CD4-positive, alpha-beta T cell (primary cell): ENCODE measurements at places on chromosomes 7 and 10. TPM values are rescaled to one million over a fixed set of nuclear protein-coding genes. Genes with fewer than 3 reads are reported as not detected.

Gene SEC31B
- total RNA-seq, result 52.1 TPM

Gene NEURL1
- 0.85 TPM for total RNA-seq

Gene WIPF3
- not detected for total RNA-seq

Gene MEOX2
- total RNA-seq, result not detected

Gene KLHL7
- total RNA-seq, result 14.3 TPM

- no peak for DNase-seq
Measured at GRCh38 chr10:113911839-113912238, 57.4 kb downstream of the NHLRC2 start.

DNA sequence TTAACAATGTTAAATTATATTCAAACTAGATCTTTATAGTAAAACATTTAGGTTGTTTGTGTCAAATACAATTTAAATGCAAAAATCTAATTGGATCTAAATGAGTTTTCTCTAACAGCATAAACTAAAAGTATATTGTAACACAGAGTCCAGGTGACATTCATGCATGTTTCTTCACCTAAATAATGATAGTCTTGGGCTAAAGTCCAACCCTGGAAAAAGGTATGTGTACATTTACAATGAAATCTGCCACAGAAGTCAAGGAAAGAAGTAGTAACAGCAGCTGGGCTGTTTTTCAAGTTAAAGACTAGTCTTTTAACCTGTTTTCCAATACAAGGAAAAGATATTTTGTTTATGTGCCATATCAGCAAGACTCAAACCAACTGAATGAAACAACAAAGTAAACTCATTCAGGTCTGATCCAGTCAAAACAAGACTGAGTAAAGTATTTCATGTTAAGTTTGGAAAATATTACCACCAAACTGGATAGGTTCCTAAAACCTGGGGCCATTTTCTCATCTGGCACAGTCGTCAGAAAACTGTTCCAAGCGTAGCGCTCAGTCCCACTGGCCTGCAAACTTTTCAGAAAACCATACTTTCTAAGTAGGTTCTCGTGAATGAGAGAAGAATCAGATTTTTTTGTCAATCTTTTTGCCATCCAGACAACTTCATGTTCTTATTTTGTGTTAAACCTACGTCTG is 349.2 kb downstream of the HGF start:
- no peak for DNase-seq

DNA sequence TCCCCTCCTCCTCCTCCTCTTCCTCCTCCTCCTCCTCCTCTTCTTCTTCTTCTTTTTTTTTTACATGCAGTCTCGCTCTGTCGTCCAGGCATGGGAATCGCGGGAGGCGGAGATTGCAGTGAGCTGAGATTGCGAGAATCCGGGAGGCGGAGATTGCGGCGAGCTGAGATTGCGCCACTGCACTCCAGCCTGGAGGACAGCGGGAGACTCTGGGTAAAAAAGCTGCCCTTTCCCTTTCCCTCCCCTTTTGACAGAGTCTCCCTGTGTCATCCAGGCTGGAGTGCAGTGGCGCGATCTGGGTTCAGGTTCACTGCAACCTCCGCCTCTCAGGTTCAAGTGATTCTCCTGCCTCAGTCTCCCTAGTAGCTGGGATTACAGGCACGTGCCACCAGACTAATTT is 168.1 kb upstream of the MALRD1 start:
- DNase-seq, result no peak
